ENCODE measurements at places on chromosomes 1 and 21.

GRCh38 chr21:27017246-27017645 is 50.4 kb upstream of the ADAMTS5 start:
- no peak for DNase-seq

GRCh38 chr1:70528590-70529333 is 117.7 kb downstream of the CTH start:
- DNase-seq = peak; percentile 17

GRCh38 chr1:225768662-225769426 is 8.8 kb upstream of the SRP9 start:
- no peak for DNase-seq

GRCh38 chr1:245277276-245277675 is 122.5 kb downstream of the KIF26B start:
- DNase-seq = no peak

GRCh38 chr1:86064899-86065298 is 91.7 kb downstream of the COL24A1 start:
- no peak for DNase-seq

- DNase-seq = no peak
Observed at GRCh38 chr1:1365875-1366698, 7.7 kb upstream of the MXRA8 start.

DNA sequence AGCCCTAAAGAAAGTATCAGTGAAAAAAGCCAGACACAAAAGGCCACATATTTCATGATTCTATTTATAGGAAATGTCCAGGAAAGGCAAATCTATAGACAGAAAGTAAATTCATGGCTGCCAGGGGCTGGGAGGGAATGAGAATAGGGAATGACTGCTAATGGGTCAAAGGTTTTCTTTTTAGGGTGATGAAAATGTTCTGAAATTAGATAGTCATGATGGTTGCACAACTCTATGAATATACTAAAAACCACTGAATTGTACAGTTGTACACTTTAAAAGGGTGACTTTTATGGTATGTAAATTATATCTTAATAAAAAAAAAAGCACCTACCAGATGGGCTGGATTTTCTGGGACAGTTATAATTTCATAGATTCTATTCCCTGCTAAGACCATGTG is 114.8 kb downstream of the CNIH3 start:
- DNase-seq = no peak

DNA sequence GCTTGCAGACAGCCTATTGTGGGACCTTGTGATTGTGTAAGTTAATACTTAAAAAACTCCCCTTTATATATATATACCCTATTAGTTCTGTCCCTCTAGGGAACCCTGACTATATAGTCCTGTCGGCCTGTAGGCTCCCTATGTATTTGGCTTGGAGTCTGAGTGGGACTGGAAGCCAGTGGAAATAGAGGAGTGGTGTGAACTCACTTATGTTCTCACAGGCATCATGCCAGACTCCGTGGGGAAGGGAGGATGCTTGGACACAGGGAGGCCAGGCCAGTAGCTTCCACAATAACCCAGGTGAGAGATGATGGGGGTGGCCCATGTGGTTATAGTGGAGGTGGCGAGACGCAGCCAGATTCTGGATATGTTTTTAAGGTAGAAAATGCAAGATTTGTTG is 136.7 kb upstream of the SYT6 start:
- DNase-seq = no peak
